BJ (cell line): ENCODE measurements at places on chromosomes 5 and 9. TPM values are rescaled to one million over a fixed set of nuclear protein-coding genes. Genes with fewer than 3 reads are reported as not detected.

GRCh38 chr9:136977223-136977622 lies at the start of gene PTGDS:
TSS of gene PTGDS (plus strand) at chr9:136977504. CDS start at chr9:136977579, 75 bp downstream.
- no peak for DNase-seq

GRCh38 chr9:129142138-129142935 lies 31.1 kb downstream of the PTPA start:
- DNase-seq = no peak

- DNase-seq = no peak
These were observed 1.5 kb downstream of the FAM81B start for GRCh38 chr5:95392593-95393182.

- DNase-seq = peak; percentile 26
These were observed 118.9 kb upstream of the ELL2 start for GRCh38 chr5:96080557-96080956.

GRCh38 chr9:34454571-34455065 lies 3.8 kb downstream of the FAM219A start:
- DNase-seq = no peak

DNA sequence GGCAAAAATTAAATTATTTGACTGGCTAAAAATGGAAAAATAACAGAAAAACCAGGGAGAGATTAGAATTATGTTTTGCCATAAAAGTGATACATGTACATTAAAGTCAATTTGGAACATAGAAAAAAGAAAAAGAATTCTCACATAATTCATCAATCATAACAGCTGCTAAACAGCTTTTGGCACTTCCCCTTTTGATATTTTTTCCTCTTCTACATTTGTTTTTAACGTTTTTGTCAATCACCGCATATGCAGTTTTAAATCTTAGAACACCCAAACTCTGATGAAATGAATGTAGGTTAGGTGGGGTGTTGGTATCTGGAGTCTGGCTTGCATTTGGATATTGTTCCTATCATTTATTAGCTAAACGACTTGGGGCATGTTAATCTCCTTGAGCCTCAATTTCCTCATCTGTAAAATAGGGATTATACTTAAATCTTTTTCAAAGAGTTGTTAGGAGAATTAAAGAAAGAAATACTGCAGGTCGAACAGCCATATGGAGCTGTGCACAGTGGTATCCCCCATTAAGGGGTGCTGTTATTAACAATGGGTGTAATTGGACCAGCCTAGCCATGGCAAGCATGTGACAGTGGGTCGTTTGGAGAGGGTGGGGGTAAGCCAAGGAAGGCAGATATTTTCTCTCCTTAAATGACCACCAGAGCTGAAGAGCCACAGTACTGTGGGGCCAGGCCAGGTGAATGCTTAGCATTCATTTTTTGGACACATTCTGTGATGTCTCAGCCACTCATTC lies 22.6 kb downstream of the NPR3 start:
- no peak for DNase-seq

GRCh38 chr5:5339257-5339656 lies 83.2 kb upstream of the ICE1 start:
- DNase-seq = no peak

DNA sequence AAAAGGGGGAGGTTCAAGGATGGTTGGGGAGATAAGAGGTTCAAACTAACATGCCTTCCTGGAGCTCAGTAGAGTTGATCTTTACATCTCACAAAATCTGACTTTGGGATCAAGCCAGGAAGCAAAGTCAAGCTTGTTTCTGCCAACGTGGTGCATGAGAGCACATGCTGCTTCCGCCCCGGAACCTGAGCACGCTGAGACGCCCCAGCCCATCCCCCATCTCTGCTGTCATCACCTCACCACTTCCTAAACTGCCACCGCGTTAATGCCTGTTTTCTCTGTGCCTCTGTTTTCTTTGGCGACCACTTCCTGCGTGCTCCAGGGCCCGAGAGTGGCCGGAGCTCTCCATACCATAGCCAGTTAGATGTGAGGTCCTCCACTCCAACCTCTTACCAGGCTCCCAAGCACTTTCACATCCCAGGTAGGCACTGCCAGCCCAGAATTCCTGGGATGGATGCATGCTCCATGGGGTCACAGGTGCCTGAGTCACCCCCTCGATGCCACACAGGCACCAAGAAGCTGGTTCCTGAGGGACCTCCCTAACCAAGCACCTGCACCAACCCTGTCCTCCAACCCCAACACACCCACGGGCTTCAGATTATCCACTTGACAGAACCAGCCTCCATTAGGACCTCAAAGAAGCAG lies 31.2 kb upstream of the AFAP1L1 start:
- DNase-seq = no peak

GRCh38 chr5:43353668-43354067 lies 40.5 kb upstream of the HMGCS1 start:
- DNase-seq = no peak

DNA sequence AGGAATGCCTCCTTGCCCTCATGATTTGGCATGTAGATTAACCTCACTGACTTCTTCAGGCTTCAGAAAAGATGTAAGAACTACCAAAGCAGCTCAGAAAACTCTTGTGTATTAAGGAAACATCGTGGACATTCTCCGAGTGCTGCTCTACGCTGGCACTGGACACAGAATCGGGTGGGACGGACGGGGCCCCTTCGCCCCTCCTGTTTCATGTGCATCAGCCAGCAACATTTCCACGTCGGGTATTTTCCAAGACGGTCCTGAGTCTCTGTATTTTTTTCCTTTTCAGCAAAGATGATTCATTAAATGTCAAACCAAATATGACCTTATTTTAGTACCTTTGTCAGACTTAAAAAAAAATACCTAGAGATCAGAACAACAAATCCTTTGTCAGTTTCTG lies 583.6 kb downstream of the CCDC171 start:
- DNase-seq = no peak

DNA sequence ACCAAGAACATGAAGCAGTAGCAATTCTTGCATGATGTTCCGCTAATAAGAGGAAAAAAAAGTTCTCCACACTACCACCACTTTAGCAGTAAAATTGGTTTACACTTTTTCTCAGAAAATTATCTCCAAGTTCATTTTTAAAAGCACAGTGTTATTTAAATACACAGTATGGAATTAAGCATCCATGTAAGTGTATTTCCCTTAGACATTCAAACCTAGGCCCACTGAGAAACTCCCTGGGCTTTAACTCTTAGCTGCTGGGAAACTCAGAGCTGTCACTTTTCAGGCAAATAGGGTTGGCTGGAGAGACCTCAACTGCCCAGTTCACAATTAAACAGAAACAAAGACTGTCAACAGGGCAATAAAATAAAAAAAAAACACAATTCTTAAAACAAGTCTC lies 2.7 kb downstream of the GNAQ start:
- DNase-seq = no peak

DNA sequence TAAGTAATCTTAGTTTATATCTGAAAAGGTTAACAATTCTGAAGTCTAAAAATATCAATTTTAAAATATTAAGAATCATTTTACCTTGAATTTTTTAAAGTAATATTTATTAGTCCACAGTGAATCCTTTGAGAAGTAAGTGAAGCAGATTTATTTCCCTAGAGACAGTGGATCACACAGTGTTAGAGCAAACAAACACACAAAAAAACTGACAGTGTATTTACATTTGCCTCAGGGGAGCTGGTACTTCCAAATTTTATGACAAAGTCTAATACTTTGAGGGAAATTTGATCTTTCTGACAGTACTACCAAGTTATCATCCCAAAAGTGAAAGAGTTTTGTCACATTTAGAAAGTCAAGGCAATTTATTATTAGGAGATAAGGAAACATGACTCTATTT lies 1750.6 kb upstream of the CDH9 start:
- DNase-seq = no peak

GRCh38 chr5:96074870-96075269 lies 113.2 kb upstream of the ELL2 start:
- DNase-seq = no peak

The TRAF1 gene
- polyA plus RNA-seq = 2.2 and 3.3 TPM in 2 replicates

The GABRB2 gene
- polyA plus RNA-seq = not detected in 2 replicates

The PHF24 gene
- polyA plus RNA-seq = 0.02 and 0.09 TPM in 2 replicates

The NNT gene
- 44.8 and 48.7 TPM in 2 replicates for polyA plus RNA-seq

The NMUR2 gene
- polyA plus RNA-seq = not detected in 2 replicates

The PKD2L2 gene
- polyA plus RNA-seq = 0.02 TPM in 1 of 2 replicates, not detected in the other
